ENCODE measurements at places on chromosomes 6 and 20. TPM values are rescaled to one million over a fixed set of nuclear protein-coding genes. Genes with fewer than 3 reads are reported as not detected.
A peak's percentile ranks its signal among the peaks of the same experiment; 100 is the strongest.

The HLA-G gene
- 0.16 TPM for total RNA-seq

The CABLES2 gene
- 2.4 TPM for total RNA-seq

The ADAM33 gene
- total RNA-seq: 2.5 TPM

The TGM3 gene
- total RNA-seq: 1,379 TPM

- ATAC-seq: no peak
Measured at GRCh38 chr20:17457079-17457478, 74.1 kb downstream of the BFSP1 start.

DNA sequence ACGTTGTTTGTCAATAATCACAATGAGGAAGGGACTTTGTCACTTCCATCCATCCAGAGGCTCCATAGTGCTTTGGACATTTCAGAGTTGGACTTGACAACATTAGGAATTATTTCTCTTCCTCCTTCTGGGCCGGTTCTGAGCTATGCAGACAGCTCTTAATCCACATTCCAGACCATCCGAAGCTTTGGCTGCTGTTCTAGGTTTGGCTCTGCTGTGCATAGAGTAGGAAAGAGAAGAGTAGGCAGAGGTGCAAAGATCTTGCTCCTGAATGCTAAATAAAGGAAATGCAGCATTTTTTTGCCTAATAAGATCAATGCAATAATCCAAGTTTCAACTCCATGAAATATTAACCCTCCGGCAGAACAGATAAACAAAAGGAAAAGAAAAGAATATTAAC lies 251.8 kb upstream of the PRND start:
- ATAC-seq: no peak

GRCh38 chr20:4083098-4083865 lies 67.9 kb upstream of the RNF24 start:
- ATAC-seq: no peak

DNA sequence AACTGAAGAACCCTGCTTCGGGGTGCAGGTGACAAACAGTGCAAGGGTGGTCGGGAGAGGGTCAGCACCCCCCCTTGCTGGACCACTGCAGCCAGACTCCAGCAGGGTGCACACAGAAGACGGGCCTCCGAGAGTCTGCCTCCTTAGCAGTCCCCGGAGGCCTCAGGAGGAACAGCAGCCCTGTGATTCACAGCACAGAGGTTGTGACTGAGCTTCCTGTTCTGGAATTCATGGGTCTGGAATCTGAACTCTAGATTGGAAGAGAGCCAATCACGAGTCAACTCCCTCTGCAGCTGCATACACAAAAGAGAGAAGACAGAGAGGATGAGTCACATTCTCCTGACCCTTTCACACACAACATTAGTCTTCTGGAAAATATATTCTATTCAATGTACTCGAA lies 249.0 kb upstream of the OPRM1 start:
- ATAC-seq: no peak

DNA sequence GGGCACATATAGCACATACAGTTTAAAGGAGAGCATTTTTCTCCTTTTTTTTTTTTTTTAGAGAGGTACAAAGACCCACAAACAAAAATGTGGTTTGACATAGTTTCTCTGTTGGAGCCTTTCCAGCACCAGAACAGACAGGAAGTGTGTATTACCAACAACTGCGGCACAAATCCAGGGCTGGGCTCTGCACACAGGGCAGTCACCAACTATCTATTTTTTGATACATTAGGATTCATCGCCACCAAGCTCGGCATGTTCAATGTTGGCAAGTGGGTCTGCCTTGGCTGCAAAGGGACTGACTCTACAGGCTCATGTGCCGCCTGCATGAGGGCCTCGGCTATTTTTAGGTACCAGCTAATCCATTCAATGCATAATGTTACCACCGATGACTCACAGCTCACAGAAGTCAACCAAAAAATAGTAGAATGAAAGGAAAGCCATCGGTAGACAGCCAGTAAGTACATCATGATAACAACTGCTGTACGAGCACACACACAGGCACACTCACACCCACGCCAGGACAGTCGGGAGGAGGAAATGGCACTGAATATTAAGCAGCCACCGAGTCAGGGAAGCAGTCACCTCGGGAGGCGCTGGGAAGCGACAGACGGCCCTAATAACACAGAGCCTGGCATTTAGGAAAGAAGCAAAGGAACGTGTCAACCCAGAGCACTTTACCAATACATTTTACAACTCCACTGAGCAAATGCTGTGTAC lies 81.6 kb downstream of the GMPR start:
- ATAC-seq: peak; percentile 67

GRCh38 chr6:108616544-108616943 lies 55.8 kb downstream of the FOXO3 start:
- no peak for ATAC-seq

DNA sequence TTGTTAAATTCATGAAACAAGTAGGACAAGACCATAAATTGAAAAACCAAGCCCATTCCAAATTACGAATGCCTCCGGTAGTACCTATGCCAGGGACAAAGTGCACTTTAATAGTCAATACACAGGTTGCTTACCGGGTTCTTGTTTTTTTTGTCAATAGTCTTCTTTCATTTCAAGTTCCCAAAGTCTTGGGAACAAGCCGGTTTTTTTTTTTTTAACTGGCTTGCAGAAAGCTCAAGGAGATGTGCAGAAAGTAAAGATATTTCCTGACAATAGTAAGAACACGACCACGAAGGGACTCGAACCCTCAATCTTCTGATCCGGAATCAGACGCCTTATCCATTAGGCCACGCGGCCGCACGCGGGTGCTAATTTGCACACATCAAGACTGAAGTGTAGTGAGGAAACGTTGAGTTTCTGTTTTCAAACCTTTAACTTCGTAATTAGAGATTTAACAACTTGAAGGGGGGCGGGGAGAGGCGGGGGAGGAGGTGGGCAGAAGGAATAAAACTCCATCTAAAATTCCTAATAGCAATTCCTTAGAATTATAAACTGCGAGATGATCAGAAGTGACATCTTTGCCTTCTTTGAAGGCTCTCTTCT lies 181.0 kb downstream of the TRIM27 start:
- ATAC-seq: no peak

DNA sequence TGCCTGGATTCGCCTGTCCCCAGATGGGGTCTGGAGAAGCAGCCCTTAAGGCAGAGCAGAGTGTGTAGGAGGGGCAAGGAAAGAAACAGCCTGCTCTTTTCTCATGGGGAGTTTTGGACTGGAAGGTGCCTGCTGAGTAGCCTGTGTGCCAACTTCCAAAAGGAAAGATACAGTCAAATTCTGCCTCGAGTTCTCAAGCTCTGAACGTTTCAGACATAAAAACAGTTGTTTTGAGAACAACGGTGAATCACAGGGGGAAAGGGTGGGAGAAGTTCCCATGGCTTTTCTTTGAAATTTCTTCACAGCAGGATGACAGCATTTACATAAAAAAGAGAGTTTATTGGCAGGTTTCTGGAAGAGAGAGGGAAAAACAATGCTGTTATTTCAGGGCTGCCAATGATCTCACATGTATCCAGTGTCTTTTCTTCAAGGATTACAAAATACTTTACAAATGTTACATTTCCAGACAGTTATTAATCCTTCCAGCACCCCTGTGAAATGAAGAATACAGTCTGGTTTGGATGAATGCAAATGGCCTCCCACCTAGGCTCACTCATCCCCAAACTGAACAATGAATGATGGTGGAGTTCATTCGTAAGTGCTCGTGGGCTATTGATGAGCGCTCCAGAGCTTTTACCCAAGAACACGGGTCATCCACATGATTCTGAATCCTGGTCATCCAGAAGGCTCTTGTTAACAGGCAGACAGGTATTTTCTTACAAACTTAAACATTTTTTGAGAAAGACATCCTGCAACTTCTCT lies 33.8 kb upstream of the ECI2 start:
- no peak for ATAC-seq

DNA sequence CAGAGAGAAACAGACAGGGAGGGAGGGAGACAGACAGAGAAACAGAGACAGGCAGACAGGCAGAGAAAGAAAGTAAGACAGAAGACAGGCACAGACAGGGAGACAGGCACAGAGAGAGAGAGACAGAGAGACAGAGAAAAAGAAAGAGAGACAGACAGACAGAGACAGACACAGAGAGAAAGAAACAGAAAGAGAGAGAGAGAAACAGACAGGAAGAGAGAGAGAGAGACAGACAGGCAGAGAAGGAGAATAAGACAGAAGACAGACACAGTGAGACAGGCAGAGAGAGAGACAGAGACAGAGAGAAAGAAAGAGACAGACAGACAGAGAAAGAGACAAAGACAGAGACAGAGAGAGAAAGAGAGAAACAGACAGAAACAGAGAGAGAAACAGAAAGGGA lies 754.8 kb upstream of the DEFB115 start:
- ATAC-seq: no peak

GRCh38 chr6:3041606-3042005 lies 26.7 kb upstream of the RIPK1 start:
- no peak for ATAC-seq

GRCh38 chr6:169555971-169556617 lies 145.7 kb downstream of the WDR27 start:
- no peak for ATAC-seq

DNA sequence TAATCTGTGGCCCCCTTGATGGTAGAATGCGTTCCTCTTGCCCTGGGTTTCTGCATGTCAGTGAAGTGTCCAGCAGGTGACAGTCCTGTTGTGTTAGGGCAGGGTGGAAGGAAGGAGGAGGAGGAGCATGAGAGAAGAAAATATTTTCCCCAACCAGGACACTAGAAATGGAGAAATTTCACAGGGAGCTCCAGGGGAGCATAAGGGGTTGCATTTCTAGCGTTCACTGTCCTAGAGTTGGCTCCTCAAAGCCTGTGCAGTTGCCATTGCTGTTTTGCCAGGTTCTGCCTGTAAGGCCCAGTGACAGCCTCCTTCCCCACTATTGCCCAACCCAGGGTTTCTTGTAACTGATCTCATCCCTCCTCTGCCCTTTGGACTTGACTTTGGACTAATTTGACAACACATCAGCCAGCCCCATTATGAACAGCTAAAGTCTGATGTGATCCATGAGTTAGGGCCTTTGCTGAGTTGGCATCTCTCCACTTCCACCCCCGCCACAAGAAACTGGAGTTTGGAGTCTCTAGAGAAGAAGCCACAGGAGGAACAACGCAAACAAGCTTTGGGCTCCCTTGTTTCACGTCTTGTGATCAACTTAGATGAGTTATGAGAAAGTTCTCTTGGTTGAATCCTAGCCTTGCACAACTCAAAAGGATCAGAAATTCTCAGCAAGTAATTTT lies 14.0 kb upstream of the FAM50B start:
- ATAC-seq: no peak

DNA sequence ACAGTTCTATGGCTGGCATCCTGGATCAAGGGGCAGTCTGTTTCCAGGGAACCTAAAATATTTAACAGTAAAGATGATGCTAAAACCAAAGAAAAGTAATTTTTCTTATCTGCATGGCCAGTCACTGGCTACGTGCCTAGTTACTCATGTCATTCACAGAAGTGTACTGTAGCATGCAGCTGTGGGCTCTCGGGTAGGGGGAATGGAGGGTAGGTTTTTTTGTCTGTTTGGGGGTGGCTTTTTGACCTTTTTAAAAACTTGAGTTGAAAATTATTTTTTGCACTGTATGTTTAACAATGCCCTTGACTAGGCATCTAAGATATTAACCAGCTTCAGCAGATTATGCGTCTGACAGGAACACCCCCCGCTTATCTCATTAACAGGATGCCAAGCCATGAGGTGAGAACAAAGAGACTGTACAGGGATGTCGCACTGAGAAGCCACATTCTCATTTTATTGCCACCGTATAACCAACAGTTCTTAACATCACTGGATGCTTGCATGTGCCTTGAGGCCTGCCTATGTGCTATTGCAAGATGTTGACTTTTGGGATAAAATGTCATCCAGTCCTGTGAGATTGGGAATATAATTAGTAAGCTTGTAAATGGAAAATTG lies 30.3 kb upstream of the MAPK13 start:
- ATAC-seq: no peak

DNA sequence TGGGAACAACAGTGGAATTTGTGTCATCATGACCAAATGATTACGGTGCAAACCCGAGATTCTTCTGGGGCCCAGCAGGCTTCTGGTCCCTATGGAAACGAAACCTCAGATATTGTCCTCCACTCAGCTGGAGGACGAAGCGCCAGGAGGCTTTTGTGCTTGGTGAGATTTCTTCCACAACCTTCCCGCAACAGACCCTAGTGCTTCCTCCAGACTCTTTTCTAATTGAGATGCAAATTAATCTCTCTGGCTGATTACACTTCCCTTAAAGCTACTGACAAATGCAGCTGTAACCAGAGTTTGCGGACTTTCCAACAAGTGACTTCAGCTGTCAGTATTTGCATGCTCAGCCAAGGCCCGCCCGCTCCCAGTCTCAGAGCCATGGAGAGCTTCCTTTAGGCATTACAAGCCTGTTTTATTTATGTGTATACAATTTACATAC lies 96.0 kb downstream of the INSM1 start:
- no peak for ATAC-seq

DNA sequence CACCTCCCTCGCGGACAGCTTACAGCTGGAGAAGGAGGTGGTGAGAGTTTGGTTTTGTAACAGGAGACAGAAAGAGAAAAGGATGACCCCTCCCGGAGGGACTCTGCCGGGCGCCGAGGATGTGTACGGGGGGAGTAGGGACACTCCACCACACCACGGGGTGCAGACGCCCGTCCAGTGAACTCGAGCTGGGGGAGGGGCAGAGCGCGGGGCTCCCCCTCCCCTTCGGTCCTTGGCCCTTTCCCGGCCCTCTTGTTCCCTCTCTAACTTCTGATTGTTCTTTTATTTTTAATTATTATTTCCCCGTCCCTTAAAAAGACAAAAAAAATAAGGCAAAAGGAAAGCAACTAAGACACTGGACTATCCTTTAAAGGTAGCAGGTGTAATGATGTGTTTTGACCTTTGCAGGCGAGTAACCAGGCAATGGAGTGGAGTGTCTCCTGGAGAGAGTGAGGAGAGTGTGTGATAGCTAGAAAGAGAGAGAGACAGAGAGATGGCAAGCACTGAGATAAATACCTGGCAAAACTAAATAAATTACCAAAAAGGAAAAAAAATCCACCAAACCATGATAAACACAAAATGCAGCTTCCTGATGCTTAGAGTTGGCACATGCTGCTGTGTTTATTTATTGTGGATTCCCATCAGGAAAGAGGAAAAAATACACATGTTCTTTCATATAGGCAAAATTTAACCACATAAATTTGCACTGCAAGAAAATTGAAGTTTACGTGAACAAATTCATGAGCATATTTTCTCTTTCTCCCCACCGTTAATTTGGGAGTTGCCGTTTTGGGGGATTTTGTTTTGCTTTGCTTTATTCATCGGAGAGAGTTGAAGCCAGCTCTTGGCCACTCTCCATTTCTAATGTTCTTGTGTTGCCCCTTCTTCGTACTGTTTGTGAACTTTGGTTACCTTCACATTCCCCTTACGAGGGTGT lies 1.9 kb downstream of the POU3F2 start:
- no peak for ATAC-seq
